ENCODE measurements at places on chromosomes 6 and 20.

DNA sequence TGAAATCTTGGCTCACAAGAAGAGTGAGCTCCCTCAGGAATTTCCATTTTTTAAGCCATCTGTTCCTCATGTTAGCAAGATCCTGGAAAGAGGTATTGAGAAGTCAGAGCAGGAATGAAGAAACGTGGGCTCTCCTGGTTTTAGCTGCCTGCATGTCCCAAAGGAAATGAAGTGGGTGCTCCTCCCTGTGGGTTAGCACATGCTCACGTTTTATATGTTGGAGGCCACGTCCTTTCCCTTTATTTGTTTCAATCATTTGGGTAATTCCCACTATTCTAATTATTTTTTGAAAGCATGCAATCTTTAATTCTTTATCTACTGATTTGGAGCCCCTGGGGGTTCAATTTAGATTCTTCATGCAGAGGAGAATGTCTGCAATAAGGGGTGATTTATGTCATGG lies 4.3 kb upstream of the MAP3K4 start:
- DNase-seq = no peak

DNA sequence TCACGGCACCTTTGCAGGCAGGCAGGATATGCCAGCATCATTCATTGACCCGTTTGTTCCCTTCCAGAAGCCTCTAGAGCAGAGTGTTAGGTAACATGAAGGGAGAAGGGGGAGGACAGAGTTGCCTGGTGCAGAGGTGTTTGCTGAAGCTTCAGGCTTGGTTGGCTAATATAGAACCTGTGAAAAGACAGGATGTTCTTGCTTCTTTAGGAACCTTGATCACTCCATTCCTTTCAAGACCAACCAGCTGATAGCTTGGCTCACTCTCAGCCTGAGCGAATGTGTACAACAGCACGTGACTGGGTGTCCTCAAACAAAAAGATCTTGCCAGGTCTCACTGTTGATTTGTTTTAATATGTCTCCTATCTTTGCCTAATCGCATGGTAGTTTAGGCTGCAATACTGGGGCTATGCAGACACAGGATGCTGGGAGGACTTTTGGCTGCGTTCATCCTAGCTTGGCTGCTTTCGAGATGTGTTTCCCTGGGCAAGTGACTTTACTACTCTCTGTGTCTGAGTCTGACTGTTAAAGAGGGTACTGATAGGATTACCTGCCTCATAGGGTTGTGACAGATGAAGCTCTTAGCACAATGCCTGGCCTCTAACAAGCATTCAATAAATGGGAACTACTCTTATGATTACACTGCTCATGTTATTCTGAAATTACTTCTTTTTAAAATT lies 16.0 kb downstream of the SHLD1 start:
- no peak for DNase-seq

- peak; percentile 51 for DNase-seq
These were observed 1.1 kb upstream of the RPS12 start for GRCh38 chr6:132813173-132813856.

GRCh38 chr20:37584238-37584807 lies 56.6 kb upstream of the BLCAP start:
- no peak for DNase-seq

- no peak for DNase-seq
These were observed at the start of gene CLVS2 for GRCh38 chr6:122995921-122996793. CLVS2 (plus strand) TSS chr6:122996235; CDS start chr6:122997778, 1,543 bp downstream.

GRCh38 chr6:118350881-118351430 lies 197.1 kb upstream of the PLN start:
- DNase-seq = no peak

DNA sequence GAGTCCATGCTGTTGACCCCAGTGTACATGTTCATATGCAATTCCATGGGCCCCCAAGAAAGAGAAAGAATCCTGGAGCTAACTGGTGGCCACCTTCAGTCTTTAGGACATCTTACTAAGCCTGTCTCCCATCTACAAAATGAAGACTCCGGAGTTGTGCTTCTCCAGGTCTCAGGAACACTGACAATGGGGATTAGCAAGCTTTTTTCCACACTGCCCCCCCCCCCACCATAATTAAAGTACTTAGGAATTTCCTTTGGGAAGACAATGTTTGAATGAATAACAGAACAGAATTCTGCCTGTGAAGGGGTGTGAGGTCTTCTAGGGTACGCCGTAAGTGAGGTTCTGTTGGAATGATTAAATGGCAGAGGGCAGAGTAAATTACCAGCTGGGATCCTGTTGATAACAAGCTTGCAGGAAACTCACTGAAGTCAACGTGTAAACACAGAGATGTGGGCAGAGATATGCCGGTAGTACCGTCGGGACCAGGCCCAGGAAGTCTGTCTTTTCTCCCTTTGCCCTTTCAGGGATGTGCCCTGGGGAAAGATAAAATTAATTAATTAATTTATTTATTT lies 63.1 kb downstream of the ANKRD6 start:
- DNase-seq = no peak

GRCh38 chr6:170583756-170584180 lies 669 bp downstream of the PDCD2 start:
- DNase-seq = no peak

Measured in activated naive CD4-positive, alpha-beta T cell treated with Interleukin-2 at 50 U/mL for 16 hours (primary cell).